Hematopoietic multipotent progenitor cell treated with erythropoietin and hydrocortisone succinate and interleukin-3 and kit ligand, for 15 days (in vitro differentiated cells): ENCODE measurements at places on chromosomes 6 and 20.

GRCh38 chr20:57451795-57452661, 60.8 kb downstream of the RBM38 start:
- peak; percentile 78 for DNase-seq

GRCh38 chr20:57619051-57619831, 985 bp downstream of the ZBP1 start:
- DNase-seq: no peak

DNA sequence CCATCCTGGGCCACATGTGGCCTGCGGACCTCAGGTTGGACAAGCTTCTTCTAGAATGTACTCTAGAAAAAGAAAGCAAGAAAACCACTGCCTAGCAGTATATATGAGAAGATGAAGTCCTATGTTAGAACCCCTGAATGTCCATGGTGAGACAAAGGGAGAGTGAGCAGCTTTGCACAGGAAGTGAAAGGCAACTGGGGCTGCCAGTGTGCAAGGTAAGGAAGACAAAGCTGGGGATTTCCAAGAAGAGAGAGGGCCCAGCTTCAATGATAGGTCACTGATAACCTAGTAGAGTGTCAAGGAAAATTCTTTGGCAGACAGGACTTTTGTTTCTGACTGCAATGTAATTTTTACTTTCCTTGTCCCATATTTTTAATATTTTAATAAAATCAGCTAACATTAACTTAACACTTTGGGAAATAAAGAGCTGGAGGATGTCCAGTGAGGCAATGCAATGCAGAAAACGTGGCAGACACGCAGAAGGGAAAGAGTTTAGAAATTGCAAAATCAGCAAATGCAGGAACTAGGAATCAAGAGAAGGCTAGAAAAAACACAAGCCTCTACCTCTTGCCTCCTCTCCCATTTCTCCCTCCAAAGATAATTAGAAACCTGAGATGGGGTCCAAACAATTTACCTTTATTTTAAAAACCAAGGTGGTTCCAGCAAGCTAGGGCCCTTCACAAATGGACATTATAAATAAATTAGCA, 47.4 kb downstream of the CYP39A1 start:
- DNase-seq: no peak

GRCh38 chr20:59185809-59186208, 22.2 kb downstream of the ZNF831 start:
- no peak for DNase-seq

DNA sequence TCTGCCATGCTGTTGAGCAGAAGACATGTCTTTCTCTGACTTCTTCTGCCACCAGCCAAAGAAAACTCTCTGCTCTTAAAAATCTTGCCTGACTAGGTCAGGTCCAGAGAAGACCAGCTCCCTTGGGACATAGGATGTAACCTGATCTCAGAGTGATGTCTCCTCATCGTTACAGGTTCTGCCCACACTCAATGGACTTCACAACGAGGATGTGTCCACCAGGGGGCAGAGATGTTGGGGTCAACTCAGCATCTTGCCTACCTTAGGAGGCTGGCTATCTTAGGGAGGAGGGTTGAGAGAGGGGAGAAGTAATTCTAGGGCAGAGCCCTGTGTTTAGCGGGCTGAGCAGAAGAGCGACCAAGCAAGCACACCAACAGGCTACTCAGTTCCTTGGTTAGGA, 207.6 kb upstream of the CDH4 start:
- no peak for DNase-seq

DNA sequence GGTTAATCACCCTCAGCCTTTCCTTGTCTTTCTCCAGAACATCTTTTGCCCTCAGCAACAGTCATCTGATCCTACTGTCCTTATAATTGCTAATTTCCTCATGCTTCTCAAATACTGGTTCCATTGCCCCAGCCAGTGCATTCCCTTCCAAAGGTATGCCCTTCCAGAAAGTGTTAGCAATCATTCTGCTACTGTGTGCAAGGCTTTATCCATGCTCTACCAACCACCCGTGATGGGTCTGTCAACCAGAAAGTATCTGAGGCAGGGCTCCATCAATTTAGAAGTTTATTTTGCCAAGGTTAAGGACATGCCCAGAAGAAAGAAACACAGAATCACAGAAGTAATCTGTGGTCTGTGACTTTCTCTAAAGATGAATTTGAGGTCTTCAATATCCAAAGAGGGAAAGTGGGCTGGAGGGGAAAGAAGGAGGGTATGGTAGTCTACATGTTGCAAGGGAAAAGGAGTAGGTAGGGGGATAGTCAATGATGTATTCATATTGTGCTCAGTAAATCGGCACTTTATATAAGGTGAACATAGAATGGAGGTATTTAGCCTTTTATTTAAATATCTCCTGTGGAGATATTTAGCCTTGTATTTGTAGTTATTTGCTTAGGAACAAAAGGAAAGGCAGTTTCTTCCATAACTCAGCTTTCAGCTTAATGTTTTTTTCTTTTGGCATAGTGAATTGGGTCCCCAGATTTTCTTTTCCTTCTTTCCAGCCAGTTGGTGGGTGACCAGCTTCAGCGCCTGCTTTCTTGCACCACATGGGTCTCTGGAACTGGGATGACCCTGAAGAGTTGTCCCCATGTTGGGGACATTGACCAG, 35.2 kb upstream of the PAQR8 start:
- DNase-seq: no peak

GRCh38 chr6:149164199-149164750, 153.2 kb upstream of the TAB2 start:
- no peak for DNase-seq

DNA sequence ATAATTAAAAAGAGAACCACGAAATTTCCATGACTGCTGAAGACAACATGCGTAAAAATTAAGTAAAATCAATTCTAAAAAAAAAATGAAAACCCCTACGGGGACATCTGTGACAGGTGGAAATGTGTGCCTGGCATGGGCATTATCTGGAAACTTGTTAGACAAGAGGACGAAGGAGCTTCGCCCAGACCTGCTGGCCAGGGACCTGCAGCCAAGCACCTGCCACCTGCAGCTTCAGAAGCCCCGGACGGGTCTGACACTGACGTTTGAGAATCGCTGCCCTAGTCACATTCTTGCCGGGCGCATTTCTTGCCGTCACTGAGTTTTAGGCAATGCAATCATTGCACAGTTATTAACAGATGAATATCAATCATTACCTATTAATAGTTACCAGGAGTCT, 140.3 kb downstream of the SMOC2 start:
- no peak for DNase-seq

GRCh38 chr20:46044896-46045295, 15.9 kb downstream of the SLC12A5 start:
- DNase-seq: no peak

- DNase-seq: peak; percentile 72
Measured at GRCh38 chr6:31399589-31400466, 3.6 kb upstream of the MICA start.

GRCh38 chr6:162666246-162666645, 61.3 kb downstream of the PRKN start:
- no peak for DNase-seq

- no peak for DNase-seq
Measured at GRCh38 chr20:43513372-43513930, 6.0 kb downstream of the L3MBTL1 start.

DNA sequence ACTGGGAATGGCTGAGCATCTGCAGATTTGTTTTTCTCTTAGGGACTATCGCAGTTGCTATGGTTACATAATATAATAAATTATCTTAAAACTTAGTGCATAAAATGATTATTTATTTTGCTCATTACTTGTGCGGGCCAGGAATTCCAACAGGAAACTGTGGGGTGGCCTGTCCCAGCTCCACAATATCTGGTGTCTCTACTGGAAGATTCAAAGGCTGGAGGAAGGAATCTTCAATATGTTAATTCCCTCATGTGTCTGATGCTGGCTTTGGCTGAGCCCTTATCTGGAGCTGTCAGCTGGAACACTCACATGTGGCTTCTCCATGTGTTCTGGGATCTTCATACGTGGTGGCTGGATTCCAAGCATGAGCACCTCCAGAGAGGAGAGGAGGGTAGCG, 23.9 kb upstream of the B3GAT2 start:
- no peak for DNase-seq

DNA sequence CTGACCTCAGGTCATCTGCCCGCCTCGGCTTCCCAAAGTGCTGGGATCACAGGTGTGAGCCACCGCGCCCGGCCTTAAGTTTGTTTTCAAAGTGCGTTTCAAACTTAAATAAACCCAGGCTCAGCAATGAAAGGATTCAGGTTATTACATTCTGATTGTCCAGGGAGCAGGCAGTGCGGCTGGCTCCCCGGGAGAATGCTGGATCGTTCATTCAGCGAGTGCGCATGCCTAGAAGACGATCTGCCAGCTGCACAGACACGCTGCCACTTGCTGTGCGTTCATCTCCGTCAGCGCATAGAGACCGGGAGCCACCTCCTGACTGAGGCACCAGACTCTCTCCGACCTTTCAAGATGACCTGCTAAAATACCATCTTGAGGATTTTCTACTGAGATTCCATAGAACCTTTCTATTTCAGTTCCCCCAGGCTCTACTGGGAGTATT, 163.9 kb upstream of the ZNF217 start:
- DNase-seq: no peak

- DNase-seq: no peak
Measured at GRCh38 chr6:142304241-142304640, 2.4 kb downstream of the ADGRG6 start.

- peak; percentile 22 for DNase-seq
Measured at GRCh38 chr6:159979136-159979874, 10.4 kb downstream of the IGF2R start.

DNA sequence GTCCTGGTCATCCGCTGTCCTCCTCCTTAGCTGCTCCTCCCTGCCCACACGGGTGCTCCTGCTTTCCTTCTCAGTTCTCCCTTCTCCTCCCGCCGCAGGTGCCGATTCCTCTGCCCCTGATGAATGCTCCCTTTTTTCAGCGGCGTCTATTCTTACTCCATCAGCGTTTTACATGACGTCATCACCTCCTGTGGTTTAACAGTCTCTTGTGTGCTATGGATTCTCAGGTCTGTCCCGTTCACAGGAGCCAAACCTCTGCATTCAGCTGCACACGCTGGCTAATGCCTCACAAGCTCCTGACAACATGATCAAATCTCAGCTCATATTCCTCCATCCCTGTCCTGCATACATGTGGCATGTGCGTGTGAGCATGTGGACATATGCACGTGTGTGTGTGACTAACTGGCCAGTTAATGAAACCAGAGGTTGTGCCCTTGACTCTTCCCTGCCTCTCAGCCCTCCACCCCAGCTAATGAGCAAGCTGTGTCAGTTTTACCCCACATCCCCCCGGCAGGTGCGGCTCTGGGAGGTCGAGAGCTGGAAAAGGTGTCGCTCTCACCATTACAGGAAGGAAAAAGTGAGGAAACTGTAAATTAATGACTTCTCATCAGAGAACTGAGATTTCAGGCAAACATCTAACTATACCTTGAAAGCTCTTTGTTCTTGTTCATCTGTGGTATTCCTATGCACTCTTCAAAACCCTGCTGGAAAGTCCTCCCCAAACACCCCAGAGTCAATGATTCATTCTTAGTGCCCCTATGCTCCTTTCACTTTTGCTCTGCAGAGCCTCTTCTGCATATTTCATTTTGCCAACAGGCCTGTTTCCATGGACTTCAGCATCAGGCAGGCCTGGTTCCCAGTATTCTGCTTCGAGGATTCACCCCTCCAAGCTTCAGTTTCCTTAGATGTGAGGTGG, 163.1 kb downstream of the TTLL2 start:
- no peak for DNase-seq

DNA sequence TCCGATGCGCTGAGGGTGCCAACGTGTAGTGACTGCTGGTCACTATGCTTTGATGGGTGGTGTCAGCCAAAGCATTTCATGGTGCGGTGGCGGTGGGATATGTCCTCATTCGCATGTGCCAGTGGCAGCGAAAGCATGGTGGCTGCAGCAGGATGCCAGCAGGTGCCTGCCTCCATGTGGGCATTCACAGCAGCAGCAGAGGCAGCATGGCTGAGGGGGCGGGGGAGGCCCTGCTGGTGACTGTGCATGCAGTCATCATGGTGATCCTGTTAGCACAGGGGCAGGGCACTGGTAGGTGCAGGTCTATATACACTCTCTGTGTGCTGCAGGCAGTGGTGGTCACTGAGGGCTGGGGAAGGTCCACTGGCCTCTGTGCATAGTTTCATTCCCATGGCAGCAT, 22.0 kb downstream of the FIG4 start:
- DNase-seq: no peak

GRCh38 chr6:159084493-159085091, 39.8 kb upstream of the TAGAP start:
- no peak for DNase-seq

DNA sequence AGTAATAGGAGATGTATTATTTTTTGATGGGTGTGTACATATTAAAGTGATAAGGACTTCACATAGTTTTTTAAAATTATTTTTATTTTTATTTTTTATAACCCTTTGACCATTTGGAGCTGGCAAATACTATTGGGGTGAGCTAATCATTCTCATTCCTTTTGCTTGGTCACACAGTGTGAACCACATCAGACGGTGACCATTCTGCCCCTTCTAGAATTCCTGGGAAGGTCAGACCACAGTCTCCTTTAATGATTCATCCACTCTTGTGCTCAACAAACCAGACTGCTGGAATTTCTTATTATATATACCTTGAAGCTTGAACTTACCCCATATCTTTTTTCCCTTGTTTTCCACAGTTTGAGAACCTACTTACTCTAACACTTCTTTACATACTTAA, 23.9 kb upstream of the PRL start:
- no peak for DNase-seq

DNA sequence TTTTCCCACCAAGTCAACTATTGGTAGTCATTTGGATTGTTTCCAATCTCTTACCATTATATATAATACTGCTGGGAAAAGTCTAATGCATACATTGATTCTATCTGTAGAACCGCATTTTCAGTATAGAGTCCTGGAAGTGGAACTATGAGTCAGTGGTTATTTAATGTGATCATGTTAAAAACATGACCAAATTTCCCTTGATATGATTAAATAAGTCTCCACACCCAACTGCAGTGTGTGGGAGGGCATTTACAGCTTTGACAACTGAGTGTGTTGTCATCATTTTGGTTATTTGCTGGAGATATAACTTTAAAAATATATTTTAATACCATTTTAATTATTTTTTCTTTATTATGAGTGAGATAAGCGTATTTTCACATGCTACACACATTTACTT, 1027.6 kb downstream of the EYS start:
- no peak for DNase-seq

DNA sequence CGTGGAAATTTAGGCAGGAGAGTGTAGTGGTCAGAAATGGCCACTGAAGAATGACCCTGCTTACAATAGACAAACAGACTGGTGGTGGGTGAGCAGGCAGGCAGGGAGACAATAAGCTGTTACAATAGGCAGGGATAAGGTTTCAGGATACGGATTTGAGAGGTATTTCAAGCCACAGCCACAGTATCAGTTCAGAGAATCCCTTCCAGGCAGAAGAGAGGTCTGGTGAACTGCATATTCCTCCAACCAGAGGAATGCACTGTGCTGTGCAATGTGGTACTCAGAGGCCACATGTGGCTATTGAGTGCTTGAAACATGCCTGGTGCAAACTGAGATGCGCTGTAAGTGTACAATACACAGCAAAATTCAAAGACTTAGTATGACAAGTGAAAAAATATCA, 20.6 kb downstream of the RMND1 start:
- DNase-seq: no peak
